Tracheal epithelial cell (primary cell): ENCODE measurements at places on chromosomes 5 and 9. TPM values are rescaled to one million over a fixed set of nuclear protein-coding genes. Genes with fewer than 3 reads are reported as not detected.

Gene DIRAS2
- 0.72 TPM in 1 of 2 replicates, not detected in the other for total RNA-seq

Gene CAMK4
- 1.1 and 2.2 TPM in 2 replicates for total RNA-seq

Gene SIGMAR1
- 68.9 and 81.4 TPM in 2 replicates for total RNA-seq

Gene SCGB3A2
- total RNA-seq = not detected in 2 replicates

Gene AGXT2
- under 0.01 TPM in 1 of 2 replicates, not detected in the other for total RNA-seq

Gene SPINK7
- 2.9 and 4.3 TPM in 2 replicates for total RNA-seq

Gene ENC1
- total RNA-seq = 8.7 and 129 TPM in 2 replicates

Gene EGFLAM
- 3.0 TPM in 1 of 2 replicates, not detected in the other for total RNA-seq
